NCI-H1092 (cell line): ENCODE measurements at places on chromosomes 7 and 10.

DNA sequence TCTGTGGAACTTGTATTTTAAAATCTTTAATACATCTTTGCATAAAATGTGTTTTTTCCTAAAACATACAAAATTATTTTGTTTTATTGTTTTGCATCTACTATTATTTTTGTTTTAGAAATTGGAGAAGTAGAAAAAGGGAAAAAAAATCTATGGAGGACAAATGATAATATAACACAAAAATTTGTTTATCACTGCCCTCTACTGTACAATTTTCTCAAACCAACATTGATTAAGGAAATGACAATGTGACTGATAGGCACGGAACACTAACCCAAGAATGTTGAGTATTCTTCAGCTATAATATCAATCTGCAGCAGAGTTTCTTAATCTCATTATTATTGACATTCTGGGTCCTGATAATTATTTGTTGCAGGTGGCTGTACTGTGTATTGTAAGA, 9.5 kb upstream of the ING3 start:
- DNase-seq, result no peak

DNA sequence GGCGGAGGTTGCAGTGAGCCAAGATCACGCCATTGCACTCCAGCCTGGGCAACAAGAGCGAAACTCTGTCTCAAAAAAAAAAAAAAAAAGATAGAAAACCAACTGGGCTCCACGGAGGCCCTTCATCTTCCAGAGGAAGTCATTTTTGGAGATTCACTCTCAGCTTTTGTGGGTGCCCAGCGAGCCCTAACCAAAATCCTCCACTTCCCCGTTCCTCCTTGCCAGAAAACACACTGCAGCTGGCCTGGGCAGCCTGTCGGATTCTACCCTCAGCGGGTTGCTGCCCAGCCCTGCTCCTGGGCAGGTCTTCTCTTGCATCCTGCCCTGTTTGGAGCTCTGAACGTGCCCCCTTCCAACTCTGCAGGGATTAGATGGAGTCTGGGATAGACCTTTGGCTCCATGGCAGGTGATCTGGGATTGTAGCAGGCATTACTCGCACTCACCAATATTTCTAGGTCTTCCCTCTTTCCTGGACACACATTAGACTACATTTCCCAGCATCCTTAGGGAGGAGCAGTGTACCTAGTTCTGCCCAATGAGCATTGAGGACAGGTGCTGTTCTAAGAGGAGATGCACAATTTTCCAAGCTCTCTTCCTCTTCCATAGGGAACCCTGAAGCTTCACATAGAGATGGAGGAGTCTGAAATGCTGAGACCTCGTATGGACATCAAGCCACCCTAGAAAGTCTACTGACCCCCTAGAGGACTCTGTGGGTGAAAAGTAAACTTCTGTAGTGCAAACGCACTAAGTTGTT, 4.6 kb downstream of the GRID2IP start:
- no peak for DNase-seq

- DNase-seq, result no peak
Observed at GRCh38 chr7:128025819-128026218, 5.4 kb downstream of the LRRC4 start.

GRCh38 chr10:64528294-64529002, 1007.2 kb downstream of the REEP3 start:
- DNase-seq, result no peak

GRCh38 chr10:100628061-100628460, 92.3 kb downstream of the HIF1AN start:
- DNase-seq, result no peak

DNA sequence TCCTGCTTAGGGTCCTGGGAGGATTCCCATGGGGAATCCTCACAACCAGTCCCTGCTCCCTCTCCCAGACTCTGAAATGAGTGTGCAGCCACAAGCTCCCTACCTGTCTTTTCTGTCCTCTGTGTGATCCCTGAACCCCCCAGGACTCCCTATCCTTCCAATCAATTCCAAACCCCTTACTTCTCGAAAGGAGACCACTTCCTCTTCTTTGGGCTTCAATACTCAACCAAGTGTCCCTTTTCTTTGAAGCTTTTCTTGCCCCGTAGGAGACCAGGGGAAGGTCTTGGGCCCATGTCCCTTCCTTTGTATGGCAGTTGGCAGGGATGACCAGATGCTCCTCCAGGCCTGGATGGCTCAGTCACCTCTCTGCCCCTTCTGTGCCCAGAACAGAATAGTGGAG, 1.7 kb downstream of the AEBP1 start:
- no peak for DNase-seq
